ENCODE measurements at places on chromosomes 12 and 14. TPM values are rescaled to one million over a fixed set of nuclear protein-coding genes. Genes with fewer than 3 reads are reported as not detected.
A peak's percentile ranks its signal among the peaks of the same experiment; 100 is the strongest.

The PROX2 gene
- total RNA-seq, result 0.38 TPM

The KSR2 gene
- not detected for total RNA-seq

The HOXC12 gene
- total RNA-seq, result not detected

The PLEKHD1 gene
- total RNA-seq, result 0.07 TPM

The FAM222A gene
- 0.76 TPM for total RNA-seq

The RNU4-1 gene
- 1,025 TPM for total RNA-seq

The RPL6 gene
- total RNA-seq, result 1,972 TPM

The LGR5 gene
- total RNA-seq, result not detected

The LIN7A gene
- total RNA-seq, result not detected

The FSCB gene
- not detected for total RNA-seq

DNA sequence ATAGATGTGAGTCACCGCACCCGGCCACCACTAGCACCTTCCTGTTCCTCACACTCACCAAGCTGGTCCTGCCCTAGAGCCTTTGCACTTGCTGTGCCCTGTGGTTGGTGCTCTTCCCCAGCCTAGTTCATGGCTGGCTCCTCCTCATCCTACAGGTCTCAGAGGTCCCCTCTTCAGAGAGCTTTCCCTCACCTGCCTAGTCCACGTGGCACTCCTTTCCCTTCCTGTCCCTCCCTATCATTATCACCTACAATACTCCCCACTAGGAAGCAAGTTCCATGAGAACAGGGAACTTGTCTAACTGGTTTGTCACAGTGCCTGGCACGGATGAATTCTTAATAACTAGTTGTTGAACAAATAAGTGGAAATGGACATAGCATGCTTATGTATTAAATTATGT lies 24.0 kb upstream of the TMED10 start:
- DNase-seq, result no peak

DNA sequence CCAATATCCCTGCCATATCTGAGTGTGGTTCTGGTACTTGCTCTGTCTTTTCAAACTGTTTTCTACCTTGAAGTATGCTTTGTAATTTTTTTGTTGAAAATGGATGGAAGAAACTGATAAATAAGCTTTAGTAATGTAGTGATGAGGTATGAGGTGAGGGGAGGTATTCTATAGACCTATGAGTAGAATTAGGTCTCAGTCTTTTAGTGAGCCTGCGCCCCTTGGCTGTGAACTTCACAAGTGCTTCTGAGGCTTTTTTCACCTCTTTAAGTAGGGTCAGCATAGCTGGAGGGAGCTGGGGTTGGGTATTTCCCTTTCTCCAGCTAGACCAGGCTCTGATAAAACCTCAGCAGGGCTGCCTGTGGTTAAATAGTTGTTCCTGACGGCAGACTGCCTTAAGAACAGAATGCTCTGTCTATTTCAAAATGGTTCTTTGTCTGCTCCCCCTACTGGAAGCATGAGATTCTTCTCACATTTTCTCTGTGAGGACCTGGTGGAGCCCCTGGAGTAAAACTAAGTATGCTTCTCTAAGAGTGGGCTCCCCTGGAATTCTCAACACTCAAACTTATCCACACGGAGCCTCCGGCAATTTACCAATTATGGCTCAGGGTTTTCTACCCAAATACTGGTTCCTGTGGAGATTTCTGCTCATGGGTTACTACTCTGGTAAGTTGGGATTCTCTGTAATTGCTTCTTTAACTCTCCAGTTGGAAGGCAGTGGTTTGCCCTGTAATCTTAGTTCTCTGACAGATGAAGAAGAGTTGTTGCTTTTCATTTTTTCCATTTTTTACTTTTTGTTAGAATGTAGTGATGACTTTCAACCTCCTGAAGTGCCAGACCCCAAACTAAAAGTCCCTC lies 13.1 kb downstream of the KRT5 start:
- DNase-seq, result no peak

GRCh38 chr12:41930866-41931437 lies 213.7 kb downstream of the GXYLT1 start:
- no peak for DNase-seq

DNA sequence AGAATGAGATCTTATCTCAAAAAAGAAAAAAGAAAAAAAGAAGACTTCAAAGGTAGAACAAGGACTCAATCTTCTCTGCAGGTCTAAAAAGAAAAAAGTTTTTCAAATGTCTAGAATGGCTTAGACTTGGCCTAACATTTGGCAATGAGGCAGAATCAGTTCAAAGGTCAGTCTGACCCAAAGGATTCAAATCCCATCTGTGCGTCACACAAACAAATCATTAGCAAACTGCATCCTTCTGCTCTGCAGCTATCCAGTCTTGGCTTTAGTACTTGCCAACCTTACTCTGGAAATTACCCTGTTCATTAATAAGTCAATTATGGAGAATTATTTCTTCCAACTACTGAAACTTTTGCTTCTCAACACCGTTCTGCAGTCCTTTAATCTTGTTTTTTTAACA lies 3.1 kb downstream of the YAF2 start:
- no peak for DNase-seq

DNA sequence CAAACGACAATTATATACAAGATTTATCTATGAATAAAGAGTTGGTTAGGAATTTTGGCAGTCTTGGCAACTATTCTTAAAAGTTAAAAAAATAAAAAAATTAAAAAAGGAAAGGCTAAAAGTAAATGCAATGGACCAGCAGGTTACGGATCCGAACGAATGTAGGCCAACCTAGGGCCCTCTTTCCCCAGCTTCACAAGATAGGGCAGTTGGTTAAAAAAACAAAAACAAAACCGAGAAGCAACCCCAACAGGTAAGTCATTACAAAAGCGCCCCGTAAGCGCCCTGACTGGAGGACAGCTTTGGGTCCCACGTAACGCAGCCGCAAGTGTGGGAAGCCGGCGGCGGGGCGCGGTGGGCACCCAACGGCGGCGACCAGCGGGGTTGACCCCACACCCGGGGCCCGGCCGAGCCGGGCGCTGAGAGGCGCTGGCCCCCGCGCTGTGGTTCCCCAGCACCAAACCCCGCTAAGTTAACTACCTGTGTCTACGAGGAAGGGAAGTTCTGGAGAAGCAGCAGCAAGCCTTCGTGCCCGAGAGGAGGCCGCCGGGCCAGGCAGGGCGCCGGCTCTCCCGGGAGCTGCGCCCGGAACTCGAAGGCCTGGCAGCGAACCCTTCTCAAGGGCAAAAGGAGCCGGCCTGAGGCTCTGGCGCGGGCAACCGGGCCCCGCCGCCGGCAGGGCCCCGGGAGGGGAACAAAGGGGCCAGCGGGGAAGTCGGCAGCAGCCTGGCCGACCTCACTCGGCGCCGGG lies 882 bp downstream of the HECTD1 start:
- DNase-seq, result peak; percentile 74

DNA sequence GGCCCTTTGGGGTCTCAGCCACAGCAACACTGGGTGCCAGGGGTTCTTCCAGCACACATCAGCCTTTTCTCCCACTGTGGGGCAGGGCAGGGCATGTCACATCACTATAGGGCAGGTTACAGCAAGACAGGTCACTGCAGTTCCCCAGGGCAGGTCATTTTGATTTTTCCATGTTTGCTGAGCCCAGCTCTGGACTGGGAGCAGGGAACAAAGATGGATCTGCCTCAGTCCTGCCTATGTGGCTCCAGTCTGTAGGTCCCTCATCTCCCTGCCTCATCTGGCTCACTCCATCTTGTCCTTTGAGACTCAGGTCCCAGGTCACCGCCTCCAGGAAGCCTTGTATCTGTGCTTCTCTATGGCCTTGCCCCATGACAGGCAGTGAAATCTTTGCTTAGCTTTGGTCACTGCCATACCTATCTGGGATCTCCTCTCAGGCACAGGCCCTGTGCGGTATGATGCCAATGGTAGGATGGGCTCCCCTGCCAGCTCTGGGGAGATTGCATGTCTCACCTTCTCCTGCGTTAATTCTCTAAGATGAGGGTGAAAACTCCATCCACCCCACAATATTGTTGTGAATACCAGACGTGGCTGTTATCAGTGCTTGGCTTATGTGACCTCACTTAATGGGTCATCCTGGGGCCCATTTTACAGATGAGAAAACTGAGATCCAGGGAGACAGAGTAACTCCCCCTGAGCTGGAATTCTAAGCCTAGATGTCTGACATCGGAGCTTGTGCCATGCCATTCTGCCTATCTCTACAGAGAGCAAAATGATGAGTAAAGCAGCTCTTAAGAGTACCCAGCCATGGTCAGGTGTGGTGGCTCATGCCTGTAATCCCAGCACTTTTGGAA lies 1.5 kb downstream of the SERPINA6 start:
- no peak for DNase-seq

DNA sequence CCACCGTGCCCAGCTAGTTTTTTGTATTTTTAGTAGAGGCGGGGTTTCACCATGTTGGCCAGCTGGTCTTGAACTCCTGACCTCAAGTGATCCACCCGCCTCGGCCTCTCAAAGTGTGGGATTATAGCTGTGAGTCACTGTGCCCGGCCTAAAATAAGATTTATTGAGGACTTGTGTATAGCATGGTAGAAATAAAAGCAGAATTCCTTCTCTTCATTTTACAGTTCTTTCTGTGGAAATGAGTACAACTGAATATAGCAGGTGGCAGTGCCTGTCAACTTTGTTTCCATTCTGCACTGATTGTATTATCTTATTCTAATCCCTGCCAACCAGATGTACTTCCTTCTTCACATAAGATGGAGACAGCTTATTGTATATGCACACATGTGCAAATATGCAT lies 41.0 kb downstream of the DIP2B start:
- DNase-seq, result no peak

DNA sequence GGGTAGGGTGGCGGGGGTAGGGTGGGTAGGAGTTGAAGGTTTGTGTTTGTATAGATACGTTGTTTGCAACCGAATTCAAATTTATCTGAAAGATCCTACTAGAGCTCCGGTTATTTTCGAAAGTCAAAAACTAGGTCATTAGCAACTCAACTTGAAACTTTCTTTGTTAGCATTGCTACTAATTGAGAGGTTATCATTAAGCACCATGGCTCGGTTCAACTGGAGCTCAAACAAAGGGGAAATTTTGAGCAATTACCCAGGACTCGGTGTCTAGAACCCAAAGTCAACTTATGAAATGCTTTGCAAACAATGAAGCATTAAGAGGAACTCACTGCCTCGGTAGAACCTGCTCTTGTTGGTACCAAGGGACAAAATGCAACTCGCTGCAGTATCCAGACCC lies 207.7 kb downstream of the BCAT1 start:
- no peak for DNase-seq

GRCh38 chr12:71046215-71046614 lies 111.6 kb downstream of the TSPAN8 start:
- DNase-seq, result no peak

- no peak for DNase-seq
Observed at GRCh38 chr14:30395065-30395464, 163.9 kb upstream of the G2E3 start.

GRCh38 chr12:42508913-42509460 lies 80.6 kb downstream of the PRICKLE1 start:
- DNase-seq, result no peak

- DNase-seq, result no peak
Observed at GRCh38 chr12:28958553-28959195, 190.4 kb upstream of the FAR2 start.

GRCh38 chr12:26331960-26332359 lies 136.6 kb downstream of the SSPN start:
- no peak for DNase-seq

- no peak for DNase-seq
Observed at GRCh38 chr14:71629765-71630492, 302.3 kb upstream of the RGS6 start.

- DNase-seq, result no peak
Observed at GRCh38 chr12:27971606-27972005, 927 bp downstream of the PTHLH start.

- no peak for DNase-seq
Observed at GRCh38 chr12:120062976-120063579, 53.5 kb downstream of the RAB35 start.

DNA sequence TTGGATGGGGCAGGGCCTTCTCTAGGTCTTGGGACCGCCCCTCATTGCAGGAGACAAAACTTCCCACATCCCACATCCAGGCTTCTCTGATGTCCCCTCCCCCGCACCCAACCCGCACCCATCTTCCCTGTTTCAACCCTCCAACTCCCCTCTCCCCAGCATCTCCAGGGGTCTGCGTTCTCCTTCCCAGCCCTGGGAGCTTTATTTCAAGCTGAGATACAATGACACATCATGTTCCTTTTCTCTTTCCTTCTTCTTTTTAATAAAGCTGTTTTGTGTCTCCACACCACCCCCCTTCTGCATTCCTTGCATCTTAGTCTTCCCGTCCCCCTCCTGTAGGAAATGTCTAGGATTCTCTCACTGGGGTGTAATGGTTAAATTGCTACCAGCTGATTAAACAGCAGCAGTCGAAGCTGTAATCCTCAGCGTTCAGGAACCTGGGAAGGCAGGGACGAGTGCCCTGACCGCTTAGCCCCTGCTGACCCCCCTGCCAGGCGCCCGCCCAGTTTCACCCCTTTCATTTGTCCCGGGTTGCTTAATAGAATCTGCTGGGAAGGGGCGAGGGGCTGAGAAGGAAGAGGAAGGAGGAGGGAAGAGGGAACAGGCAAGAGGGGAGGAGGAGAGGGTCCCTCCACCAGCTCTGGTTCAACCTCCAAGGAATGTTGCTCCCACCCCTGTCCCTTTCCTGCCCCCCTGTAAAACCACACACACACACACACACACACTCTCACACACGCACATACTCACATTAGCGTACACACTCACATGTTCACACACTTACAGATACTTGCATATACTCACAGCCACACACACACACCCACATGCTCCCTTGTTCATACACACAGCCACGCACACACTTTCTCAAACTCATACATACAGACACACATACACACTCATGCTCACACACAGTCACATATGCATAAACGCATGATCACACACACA lies 104.5 kb upstream of the MED13L start:
- no peak for DNase-seq

DNA sequence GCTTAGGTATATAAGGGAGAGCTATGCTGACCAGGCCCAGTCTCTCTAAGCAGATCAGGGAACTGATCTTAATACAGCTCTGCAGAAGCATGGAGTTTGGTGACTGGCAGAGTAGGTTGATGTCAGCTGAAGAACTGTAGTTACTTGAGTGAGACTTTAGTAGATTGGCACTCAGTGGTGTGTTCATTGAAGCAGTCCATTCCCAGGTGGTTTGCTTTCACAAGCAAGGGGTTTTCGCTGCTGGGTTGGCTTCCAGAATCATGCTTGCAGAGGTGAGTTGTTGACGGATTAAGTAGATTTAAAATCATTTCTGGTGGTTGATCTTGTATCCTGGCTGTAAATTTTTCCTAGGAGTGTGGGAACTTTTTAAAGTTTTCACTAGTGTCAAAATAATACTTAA lies 6.5 kb upstream of the DHRS7 start:
- DNase-seq, result no peak

- DNase-seq, result peak; percentile 100
Observed at GRCh38 chr12:103930034-103930786, at the start of gene HSP90B1. HSP90B1 (plus strand) TSS chr12:103930410; CDS start chr12:103930516, 106 bp downstream.

- no peak for DNase-seq
Observed at GRCh38 chr12:106452309-106452708, 94.8 kb downstream of the POLR3B start.

GRCh38 chr14:96055065-96055752 lies 16.0 kb downstream of the C14orf132 start:
- no peak for DNase-seq

All from activated CD8-positive, alpha-beta T cell treated with anti-CD3 and anti-CD28 coated beads for 36 hours (primary cell).